T-helper 22 cell (primary cell): ENCODE measurements at places on chromosomes 3 and 15.
A peak's percentile ranks its signal among the peaks of the same experiment; 100 is the strongest.

DNA sequence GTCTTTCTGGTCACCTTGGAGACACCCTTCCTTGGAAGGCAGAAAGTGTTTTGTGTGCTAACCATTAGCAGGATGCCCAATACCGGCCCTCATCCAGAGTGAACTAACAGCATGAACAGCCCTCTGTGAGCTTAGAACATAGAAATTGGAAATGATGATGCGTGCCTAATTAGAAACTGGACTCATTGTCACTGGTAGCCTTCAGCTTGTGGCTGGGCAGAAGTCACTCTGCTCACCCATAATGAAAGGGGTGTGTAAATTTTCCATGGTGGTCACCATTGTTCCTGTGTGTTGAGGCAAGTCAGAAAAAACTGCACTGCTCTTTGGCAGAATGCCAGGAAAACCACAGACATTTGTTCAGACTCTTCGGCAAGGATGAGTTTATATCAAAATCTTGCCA, 74.7 kb upstream of the CNTN4 start:
- DNase-seq, result no peak

GRCh38 chr15:43919540-43920253, 92.9 kb downstream of the WDR76 start:
- DNase-seq, result no peak

GRCh38 chr3:81763001-81763400, 1.6 kb upstream of the GBE1 start:
- no peak for DNase-seq

DNA sequence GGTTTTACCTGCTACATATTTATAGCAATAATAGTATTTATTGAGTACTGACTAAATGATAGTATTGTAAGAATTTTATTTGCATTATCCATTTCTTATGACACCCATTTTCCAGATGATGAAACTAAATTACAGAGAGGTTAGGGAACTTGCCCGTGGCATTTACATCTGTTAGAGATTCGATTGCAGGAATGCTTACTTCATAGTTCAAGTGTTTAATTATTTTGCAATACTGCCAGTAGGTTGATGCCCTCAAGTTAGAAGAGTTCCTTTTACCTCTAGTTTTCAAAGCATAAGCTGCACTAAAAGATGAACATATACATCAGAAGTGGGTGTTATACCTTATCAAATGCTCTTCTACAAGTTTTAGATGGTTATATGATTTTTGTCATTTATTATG, 362.8 kb upstream of the RGMA start:
- no peak for DNase-seq

GRCh38 chr3:125033135-125033534, 22.7 kb downstream of the HEG1 start:
- no peak for DNase-seq

GRCh38 chr3:196609343-196609775, 30.1 kb upstream of the NRROS start:
- DNase-seq, result peak; percentile 78

DNA sequence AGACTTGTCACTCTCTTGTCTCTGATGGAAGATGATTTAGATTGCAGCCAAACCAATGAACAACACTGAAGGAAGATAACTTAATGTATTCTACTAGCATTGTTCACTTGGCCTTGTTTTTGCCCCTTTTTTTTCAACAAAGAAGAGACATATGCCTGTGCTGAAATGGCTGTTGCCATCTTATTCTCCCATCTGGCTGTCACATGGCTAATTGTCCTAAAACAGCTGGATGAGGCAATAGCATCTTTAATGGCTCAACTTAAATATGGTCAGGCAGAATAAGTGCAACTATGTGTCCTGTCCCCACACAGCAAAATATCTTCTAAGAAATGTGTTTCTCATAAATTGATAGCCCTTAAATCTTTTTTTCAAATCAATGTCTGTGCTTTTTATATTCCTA, 576.9 kb downstream of the TUSC7 start:
- DNase-seq, result no peak

- DNase-seq, result no peak
Measured at GRCh38 chr3:189267981-189268613, 96.3 kb downstream of the TPRG1 start.

DNA sequence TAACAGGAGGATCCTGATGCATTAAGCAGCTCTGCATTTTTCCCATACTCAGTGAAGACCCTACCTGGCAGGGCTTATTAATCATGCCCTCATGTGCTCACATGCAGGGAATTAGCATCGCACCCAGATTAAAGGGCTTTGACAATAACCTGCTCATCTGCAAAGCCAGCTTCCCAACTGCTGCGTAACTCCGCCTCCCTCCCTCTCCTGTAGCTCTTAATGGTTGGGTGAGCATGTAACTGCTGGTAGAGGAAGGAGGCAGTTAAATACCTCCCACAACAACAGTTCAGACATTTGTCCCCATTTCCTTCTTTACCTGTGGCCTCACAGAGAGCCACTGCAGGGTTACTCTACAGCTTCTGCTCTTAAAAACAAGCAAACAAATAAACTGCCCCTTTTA, 203.6 kb upstream of the WNT5A start:
- no peak for DNase-seq

DNA sequence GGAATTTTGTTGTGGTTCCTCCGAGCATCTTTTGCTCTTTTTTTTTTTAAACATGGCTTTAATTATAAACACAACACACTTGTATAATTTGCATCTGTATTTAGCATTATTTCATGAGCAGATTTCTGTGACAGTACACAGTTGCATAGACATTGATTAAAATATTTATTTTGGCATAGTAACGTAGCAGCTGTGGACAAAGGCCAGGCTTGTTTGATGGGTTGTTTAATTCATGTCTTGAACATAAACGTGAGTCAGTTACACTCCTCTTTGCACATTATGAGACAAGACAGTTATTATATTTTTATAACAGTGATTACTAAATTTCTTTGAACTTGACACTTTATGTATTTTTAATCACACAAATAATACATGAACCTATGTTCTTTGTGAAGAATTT, 182.5 kb downstream of the CACNA2D3 start:
- DNase-seq, result no peak

DNA sequence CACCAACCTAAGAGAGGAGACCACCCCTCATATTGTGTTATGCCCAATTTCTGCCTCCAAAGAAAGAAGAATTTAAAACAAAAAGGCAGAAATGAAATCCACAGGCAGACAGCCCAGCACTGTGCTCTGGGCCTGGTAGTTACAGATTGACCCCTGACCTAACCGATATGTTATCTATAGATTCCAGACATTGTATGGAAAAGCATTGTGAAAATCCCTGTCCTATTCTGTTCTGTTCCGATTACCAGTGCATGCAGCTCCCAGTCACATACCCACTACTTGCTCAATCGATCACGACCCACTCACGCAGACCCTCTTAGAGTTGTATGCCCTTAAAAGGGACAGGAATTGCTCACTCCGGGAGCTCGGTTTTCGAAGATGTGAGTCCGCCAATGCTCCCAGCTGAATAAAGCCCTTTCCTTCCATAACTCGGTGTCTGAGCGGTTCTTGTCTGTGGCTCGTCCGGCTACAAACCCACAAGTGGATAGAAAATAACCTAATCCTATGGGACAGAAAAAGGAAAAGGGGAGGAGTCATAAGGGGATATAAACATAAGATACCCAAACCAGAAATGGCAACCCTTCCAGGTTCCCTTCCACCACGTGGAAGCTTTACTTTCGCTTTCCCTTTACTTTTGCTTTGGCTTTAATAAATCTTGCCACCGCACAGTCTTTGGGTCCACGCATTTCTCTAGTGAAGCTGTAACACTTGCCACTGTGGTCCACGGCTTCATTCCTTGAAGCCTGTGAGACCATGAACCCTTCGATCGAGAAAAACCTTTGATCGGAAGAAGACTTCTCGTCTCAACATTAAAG, 1.7 kb upstream of the CFAP91 start:
- DNase-seq, result no peak

GRCh38 chr3:72485641-72486040, 362.6 kb downstream of the SHQ1 start:
- no peak for DNase-seq

GRCh38 chr3:101836652-101837598, 12.4 kb upstream of the NFKBIZ start:
- DNase-seq, result no peak

GRCh38 chr15:69341356-69341755, 42.6 kb downstream of the PAQR5 start:
- DNase-seq, result no peak

DNA sequence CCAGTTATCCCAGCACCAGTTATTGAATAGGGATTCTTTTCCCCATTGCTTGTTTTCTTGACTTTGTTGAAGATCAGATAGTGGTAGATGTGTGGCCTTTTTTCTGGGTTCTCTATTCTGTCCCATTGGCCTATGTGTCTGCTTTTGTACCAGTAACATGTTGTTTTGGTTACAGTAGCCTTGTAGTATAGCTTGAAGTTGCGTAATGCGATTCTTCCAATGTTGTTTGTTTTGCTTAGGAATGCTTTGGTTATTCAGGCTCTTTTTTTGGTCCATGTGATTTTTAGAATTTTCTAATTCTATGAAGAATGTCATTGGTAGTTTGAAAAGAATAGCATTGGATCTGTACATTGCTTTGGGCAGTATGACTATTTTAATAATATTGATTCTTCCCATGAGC, 94.3 kb upstream of the CHMP2B start:
- no peak for DNase-seq

DNA sequence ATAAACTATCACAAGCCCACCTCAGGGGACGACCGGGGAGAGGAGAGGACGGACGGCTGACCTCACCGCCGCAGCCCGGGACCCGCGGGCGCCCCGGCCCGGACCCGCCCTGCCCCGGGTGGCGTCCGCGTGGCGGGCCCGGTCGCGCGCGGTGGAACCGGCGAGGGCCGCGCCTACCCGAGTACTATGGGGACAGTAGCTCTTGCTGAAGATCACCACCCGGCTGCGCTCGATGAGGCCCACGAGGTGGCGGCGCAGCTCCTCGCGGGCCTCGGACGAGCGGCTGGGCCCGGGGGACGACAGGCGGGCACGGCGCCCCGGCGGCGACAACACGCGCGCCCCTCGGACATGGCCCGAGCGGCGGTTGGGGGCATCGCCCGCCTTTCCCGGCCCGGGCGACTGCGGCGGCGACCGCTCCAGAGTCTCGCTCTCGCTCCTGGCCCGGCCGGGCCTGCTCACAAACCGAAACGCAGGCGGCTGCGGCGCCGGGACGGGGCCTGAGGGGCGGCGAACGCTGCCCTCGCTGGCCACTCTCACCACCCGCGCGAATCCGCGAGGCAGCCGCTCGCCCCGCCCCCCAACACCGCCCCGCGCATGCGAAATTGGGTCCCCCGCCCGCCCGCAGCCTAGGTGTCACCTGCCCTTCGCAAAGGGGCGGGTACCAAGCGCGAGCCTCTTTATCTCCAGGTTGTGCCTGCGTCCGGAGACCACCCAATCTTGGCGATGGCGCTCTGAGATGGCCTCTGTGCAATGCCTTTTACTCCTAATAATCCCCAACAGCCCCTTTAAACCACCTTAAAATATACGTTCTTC, at the start of gene TXNRD3:
Gene TXNRD3 (minus strand): TSS at position 554 of the 813 bp plus-strand sequence.
- DNase-seq, result peak; percentile 17

DNA sequence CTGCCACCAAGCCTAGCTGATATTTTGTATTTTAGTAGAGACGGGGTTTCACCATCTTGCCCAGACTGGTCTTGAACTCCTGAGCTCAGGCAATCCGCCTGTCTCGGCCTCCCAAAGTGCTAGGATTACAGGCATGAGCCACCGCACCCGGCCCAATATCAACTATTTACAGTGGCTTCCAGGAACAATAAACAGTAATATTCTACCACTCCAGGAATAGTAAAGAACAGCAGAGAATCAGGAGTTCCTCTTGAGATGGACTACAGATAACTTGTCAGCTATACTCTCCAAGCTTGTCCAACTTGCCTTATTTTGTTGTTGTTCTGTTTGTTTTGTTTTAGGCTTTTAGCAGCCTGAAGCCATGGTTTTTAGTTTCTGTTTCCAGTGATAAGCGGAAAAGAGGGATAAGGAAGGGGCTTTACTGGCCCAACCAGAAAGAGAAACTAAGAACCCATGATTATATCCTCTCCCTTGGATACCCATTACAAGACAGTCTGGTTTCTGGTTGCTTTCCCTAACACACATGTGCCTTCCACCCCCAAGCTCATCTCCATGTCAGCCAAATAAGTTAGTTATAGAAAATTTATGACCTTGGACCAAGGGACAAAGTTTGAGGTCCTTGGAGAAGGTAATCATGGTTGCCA, 36.7 kb downstream of the ARHGEF3 start:
- DNase-seq, result no peak

DNA sequence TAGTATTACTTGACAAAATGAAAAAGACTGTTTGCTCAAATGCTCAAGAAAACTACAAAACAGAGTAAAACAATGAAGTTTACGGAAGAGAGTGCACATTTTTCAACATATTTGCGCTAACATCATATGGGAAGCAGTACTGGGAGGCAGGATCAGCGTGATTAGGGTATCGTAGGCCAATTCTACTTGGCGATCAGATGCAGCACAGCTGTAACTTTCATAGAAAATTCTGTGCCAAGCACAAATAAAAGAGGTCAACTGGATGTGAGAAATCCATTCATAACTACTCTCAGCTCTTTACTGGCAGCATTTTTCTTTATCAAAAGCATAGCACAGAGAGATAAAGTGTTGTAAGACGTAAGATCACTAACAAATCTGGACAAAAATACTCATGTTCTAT, 1196.3 kb upstream of the GBE1 start:
- no peak for DNase-seq

DNA sequence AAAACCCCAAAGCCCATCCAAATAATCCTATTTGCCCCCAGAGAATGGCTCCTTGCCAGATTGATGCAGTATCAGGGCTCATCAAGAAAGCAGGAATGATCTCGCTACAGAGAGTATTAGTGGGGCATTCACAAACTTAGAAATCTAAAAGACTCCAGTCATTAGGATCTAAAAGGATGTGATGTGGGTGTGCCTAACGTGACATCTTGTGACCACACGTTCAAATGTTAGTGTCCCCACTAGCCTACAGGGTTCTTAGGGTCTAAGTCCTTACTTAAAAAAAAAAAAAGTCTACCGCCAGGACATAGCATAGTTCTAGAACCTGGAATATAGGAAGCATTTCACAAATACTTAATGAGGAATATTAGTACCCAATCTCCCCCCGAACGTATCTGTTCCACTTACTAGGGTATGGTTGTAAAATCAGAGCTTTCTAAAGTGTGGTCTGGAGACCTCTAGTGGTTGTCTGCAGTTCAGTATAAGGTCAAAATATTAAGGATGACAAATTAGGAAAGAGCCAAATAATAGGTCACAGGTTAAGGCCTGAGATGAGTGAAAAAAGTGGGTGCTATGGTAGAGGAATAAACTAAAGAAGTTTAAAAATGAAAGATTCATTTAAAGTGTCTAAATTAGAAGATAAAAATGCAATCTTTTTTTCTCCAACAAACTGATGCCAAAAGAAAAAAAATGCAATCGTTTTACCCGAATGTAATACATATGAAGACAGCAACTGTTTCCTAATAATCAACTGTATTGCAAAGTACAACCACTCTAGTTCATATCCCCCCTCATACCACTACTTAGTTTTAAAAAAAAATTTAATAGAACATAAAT, 4.2 kb upstream of the CHRM5 start:
- no peak for DNase-seq

DNA sequence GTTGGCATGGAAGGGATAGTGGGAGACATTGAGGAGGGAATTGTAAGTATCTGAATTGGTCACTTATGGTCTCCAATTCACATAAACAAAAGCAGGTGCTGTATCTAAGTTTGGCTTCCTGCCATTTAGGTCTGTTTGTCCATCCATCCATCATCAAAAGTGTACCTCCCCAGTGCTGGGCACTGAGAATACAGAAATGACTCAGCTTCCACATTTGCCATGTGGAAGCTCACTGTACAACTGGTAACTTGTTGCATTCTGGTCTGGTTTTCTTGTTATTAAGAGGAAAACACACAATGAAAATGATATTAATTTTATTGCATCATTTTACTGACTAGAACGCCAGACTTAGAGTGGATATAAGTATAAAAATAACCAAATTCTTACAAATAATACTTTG, 30.9 kb upstream of the MUC13 start:
- DNase-seq, result no peak
